ENCODE measurements at places on chromosomes 2 and 18. TPM values are rescaled to one million over a fixed set of nuclear protein-coding genes. Genes with fewer than 3 reads are reported as not detected.

Gene MEP1B
- 0.25 TPM for total RNA-seq

Gene TTC31
- total RNA-seq, result 6.0 TPM

Gene C2orf15
- total RNA-seq, result under 0.01 TPM

Gene GRHL1
- total RNA-seq, result 0.16 TPM

Gene AGXT
- not detected for total RNA-seq

Gene TUBA3D
- total RNA-seq, result not detected

Gene SCN9A
- 1.3 TPM for total RNA-seq

Gene TMEM247
- not detected for total RNA-seq

Gene LOXHD1
- 0.16 TPM for total RNA-seq

Gene SPATS2L
- 14.7 TPM for total RNA-seq

Gene GREB1L
- total RNA-seq, result 1.3 TPM

Gene PSD4
- total RNA-seq, result 0.49 TPM

Gene ERICH2
- not detected for total RNA-seq

Gene FN1
- total RNA-seq, result 3,127 TPM

Gene NAT8
- total RNA-seq, result not detected

Gene EVX2
- not detected for total RNA-seq

Gene IL36B
- total RNA-seq, result not detected

Gene HOXD8
- total RNA-seq, result 12.6 TPM

Gene LRRTM1
- total RNA-seq, result not detected

Gene HOXD1
- 8.1 TPM for total RNA-seq

Gene LBH
- total RNA-seq, result 12.3 TPM

Gene SP140
- total RNA-seq, result not detected

Gene MRPL53
- total RNA-seq, result 43.2 TPM

Gene CCDC68
- 0.63 TPM for total RNA-seq

Gene UNC80
- total RNA-seq, result not detected

Gene EGR4
- total RNA-seq, result not detected

Gene GPR45
- not detected for total RNA-seq

Gene SMCHD1
- 97.9 TPM for total RNA-seq

Measured in bladder microvascular endothelial cell (primary cell).